GM13976 (cell line): ENCODE measurements at places on chromosomes 5 and 9.

DNA sequence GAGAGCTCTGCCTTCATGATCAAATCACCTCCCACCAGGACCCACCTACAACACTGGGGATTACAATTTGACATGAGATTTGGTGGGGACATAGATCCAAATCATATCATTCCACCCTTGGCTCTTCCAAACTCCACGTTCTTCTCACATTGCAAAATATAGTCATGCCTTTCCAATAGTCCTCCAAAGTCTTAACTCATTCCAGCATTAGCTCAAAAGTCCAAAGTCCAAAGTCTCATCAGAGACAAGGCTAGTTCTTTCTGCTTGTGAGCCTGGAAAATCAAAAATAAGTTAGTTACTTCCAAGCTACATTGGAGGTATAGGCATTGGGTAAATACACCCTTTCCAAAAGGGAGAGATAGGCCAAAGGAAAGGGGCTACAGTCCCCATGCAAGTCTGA, 186.9 kb upstream of the PAPPA start:
- DNase-seq: no peak

GRCh38 chr5:150458802-150459557, 9.4 kb upstream of the RPS14 start:
- peak; percentile 87 for DNase-seq

DNA sequence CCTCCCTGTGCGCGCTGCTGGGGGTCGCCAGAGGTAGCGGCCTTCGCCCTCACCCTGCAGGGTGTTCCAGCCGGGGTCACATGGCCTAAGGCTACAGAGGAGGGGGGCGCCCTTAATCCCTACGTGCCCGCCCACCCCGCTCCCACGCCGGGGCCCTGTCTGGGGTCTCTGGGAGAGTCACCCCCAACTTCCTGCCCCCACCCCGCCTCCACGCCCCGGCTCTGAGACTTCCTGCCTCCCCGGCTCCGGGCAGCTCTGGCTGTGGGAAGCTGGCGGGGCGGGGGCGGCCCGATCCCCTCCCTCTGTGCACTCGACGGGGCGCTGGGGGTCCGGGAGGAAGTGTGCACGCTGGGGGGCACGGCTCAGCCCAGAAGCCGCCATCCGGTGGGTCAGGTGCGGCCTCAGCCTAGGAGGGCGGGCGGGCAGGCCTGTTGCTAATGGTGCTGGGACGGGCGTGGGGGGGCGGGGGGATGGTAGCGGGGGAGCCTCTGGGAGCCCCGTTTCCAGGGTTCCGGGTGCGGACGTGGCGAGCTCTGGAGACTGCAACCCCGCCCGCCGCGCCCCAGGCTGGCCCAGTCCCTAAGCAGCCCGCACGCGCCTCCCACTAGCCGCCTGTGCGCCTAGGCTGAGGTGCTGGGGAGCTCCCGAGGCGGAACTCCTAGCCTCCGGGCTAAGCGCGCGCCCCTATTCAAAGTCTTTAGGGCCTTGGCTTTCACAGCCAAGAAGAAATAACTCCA, 61.6 kb downstream of the CXXC5 start:
- peak; percentile 72 for DNase-seq

DNA sequence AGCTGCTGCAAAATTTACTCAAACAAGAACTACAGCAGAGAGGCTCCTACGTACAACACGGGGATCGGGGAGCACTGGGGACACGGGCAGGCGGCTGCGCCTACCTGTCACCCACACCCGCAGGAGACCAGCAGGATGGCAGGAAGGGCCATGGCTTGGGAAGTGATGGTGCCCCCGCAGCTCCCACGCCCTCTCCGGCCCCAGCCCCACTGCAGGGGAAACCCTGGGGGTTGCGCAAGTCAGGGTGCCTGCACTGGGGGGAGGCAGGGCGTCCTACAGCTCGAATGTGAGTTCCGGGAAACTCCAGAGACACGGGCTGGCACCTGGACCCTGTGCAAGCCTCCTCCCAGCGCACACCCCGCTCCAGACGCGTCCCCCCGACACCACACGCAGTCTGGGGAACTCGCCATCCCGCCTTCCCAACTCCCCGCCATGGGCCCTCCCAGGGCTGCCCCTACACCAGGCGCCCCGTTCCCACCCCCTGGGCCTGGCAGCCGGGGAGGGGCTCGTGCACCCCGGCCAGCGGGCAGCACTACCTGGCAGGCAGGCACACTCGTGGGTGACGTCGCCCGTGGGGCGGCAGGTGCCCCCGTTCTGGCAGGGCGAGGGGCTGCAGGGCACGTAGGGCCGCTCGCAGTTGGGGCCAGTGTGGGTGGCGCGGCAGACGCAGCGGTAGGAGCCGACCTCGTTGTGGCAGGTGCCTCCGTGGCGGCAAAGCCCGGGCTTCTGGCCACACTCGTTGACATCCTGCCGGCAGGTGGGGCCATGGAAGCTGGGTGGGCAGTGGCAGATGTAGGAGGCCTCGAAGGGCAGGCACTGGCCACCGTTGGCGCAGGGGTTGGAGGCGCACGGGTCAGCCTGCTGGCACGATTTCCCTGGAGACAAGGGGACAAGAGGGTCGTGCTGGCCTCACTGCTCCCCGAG, 23.3 kb downstream of the NOTCH1 start:
- no peak for DNase-seq

GRCh38 chr5:8682381-8682780, 813.4 kb downstream of the MTRR start:
- no peak for DNase-seq

DNA sequence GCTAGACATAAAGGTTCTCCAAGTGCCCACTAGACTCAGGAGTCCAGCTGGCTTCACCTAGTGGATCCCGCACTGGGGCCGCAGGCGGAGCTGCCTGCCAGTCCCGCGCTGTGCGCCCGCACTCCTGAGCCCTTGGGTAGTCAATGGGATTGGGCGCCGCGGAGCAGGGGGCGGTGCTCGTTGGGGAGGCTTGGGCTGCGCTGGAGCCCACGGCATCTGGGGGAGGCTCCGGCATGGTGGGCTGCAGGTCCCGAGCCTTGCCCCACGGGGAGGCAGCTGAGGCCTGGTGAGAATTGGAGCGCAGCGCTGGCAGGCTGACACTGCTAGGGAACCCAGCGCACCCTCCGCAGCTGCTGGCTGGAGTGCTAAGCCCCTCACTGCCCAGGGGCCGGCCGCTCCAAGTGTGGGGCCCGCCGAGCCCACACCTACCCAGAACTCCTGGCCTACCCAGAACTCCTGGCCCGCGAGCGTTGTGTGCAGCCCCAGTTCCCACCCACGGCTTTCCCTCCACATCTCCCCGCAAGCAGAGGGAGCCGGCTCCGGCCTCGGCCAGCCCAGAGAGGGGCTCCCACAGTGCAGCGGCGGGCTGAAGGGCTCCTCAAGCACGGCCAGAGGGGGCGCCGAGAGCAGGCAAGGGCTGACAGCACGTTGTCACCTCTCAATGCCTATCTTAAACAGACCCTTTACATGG, 260.7 kb upstream of the DMRT1 start:
- no peak for DNase-seq
